ENCODE measurements at places on chromosomes 6 and 20.

DNA sequence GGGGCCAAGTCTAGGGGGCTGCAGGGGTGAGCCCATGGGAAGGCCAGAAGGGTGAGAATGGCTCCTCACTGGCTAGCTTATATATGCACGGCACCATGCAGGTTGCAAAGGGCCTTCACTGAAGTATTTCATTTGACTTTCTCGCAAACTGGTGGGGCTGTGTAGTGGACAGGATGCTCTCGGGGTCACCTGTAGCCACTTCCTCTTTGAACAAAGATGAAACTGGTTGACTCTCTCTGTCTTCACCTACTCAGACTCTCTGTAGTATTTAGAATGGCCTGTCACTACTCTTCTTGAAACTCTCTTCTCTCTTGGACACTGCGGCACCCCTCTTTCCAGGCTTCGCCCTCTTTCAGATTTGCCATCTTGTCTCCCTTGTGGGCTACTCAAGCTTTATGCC is 560.5 kb downstream of the PKHD1 start:
- DNase-seq: no peak

DNA sequence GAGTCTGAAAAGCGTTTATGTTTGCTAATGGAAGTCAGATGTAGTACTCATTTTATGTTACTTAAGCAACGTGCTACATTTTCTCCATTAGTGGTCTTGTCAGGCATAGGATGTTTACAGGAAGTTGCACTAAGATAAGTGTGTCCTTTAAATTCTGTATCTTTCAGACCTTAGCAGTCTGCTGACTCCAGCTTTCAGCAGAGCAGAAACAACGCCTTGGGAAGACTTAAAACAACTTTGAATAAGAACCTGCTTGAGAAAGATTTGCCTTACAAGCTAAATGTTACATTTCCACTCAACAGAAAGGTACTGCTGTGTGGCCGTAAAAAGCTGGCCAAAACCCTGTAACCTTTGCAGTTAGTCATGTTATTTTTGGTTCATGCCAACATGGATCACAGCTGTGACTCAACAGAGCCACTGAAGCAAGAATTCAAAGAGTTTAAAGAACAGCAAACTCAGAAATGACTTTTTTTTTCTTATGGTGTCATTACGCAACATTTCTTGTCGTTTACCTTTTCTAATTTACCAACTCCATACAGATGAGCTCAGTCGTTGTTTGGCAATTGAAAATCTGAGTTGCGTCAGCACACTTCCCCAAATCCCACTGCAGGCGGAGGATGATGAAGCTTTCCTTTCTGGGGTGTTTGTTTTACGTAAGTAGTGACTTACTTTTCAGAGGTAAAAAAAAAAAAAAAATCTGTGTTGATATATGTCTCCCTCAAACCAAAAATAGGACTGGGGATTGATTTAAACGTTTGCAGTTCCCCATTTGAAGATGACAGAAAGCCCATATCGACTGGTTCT is 27.9 kb upstream of the BMP6 start:
- DNase-seq: no peak

DNA sequence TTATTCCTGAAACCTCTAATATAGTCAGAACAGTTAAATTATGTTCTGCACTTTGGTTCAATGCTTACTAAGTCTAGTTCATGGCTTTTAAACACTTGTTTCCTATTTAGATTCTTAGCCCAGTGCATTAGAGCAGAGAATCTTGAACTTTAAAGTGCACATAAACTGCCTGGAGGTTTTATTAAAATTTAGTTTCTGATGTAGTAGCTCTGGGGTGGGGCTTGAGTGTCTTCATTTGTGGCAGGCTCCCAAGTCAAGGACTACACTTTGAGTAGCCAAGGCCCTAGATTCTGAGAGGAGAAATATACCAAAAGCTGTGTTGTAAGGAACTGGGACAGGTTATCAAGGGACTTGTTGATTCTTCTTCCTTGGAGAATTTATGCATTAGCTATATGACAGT is 1604.2 kb downstream of the KHDRBS2 start:
- DNase-seq: no peak

- DNase-seq: no peak
These were observed 14.8 kb downstream of the MARCKS start for GRCh38 chr6:113871975-113872374.

GRCh38 chr6:128271011-128271410 is 249.4 kb downstream of the PTPRK start:
- DNase-seq: no peak

GRCh38 chr6:130473886-130474285 is 108.1 kb downstream of the TMEM200A start:
- DNase-seq: peak; percentile 9

DNA sequence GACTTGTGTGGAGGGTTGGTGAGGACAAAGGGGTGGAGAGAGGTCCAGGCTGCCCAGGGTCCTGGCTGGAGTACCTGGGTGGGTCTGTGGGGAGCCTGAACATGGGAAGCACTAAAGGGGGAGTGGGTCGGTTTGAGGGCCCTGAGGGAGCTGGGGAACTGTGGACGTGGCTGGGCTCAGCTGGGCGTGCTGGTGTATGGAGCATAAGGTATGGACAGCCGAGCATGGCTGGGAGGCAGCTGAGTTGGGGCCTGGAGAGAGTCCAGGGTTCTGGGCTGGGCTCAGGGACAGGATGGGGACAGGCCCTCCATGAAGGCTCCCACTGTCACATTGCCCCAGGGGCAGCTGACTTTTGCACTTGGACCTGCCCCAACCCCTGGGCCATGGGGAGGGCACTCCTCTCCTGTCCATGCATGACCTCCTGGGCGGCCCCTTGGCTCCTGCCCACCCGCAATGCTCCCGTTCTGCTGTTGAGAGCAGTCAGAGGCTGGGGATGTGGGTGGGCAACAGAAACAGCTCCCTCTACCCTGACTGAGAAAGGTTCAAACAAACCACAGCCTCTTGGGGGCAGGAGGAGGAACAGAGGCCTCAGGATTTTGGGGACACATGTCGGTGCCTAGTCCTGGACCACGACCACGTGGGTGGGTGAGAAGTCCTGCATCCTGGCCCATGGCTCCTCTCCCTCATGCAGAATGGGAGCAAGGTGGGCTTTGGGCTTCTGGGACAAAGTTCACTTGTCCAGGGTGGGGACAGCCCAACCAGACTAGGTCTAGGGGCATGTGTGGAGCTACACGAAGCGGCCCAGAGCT is 4.5 kb downstream of the C20orf204 start:
- no peak for DNase-seq

DNA sequence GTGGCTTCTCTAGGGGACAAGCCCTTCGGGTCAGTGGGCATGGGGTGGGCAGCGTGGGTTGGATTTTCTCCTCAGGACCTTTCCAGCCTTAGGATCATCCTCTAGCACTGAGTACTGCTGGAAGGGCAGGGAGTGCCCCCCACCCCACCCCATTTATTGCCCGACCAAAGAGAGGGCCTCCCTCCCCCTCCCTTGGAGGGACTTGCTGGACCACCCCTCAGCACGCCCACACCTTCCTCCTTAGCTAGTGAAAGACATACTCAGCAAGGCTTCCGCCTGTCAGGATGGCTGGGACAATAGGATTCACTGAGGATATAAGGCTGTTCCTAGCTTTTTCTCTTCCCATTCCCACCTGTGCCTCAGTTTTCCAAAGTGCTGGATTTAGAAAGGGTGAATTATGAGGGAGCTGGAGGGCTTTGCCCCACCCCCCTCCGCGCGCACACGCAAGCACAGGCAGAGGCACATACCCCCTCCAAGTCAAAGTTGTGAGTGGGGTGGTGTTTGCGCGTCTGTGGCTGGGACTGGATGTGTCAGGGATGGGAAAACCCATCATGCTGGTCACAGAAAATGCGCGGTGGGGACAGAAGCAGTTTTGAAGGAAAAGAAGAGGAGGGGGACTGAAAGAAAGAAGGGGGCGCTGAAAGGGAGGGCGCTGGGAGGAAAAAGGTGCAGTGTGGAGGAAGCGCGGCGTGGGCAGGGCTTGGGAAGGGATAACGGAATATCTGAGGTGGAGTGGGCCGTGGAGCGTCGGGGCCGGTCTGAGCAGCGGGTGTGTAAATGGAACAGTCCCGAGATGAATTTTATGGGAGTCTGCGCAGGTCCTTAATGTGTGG is 693 bp upstream of the SLC29A1 start:
- no peak for DNase-seq

GRCh38 chr6:22764496-22764895 is 195.1 kb downstream of the HDGFL1 start:
- no peak for DNase-seq

- no peak for DNase-seq
These were observed 48.6 kb downstream of the FOXO3 start for GRCh38 chr6:108609276-108609769.

GRCh38 chr6:125753218-125753936 is 3.9 kb downstream of the HEY2 start:
- DNase-seq: no peak

GRCh38 chr6:43146709-43147688 is 24.1 kb upstream of the SRF start:
- no peak for DNase-seq

DNA sequence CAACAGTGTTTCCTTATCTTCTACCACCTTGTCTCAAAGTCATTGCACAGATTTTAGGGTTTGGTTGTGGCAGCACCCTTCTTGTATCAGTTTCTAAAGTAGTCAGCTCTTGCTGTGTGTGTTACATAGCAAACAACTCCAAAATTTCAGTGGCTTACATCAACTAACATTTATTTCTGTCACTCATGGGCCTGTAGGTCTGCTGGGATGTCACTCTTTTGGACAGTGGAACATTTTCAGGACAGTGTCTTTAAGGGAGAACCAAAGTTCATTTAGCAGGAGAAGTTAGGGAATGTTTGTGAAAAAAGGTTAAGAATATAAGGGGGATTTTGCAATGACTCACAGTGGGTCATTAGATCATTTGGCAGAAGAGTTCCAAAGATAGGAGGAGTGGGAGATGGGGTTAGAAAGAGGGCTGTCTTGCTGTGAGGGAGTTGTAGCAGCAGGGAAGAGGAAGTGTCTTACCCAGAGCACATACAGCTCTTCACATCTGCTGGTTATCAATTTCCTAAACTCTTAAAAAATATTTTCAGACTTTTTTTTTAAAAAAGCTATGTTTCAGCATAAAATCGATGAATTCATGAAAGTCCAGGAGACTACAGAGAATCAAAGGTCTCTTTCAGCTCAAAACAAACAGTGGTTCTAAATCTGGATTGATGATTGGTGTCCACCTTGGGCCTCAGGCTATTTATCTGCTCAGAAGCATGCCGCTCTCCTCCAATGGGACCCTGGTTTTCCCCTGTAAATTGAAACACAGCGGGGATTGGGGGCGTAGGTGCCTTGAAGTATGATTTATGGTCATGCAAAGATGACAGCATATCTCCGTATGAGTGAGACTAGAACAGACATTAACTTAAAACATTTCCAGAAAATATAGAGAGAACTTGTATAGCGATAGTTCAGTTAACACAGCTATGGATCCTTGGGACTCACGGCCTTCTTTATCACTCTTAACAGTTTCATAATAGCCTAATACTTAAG is 117.3 kb downstream of the B3GAT2 start:
- no peak for DNase-seq

GRCh38 chr6:111971866-111972532 is 81.9 kb upstream of the CCN6 start:
- no peak for DNase-seq

GRCh38 chr6:40634429-40634828 is 47.3 kb upstream of the LRFN2 start:
- no peak for DNase-seq

DNA sequence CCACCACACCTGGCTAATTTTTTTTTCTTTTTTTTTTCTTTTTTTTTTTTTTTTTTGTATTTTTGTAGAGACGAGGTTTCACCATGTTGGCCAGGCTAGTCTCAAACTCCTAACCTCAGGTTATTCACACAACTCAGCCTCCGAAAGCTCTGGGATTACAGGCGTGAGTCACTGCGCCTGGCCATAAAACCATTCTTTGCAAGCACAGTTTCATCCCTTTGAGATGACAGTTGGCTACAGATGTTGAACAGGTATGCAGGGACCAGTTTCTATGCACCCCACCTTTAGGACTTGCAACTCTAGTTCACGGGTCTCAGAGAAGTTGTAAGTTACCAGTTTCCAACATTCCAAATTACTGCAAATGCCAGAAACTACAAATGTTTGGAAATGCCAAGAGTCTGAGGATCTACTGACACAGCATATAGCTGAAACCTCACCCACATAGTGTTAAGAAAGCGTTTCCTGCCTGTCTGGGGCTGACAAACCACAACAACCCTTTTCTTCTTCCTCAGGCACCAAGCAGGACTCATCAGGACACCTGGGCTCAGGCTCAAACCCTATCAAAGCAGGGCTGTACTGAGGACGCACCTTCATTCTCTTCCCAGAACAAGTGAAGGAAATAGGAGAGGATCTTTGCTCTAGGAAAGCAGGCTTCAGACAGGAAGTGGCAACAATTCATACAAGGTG is 22.9 kb downstream of the ARHGAP18 start:
- peak; percentile 49 for DNase-seq

GRCh38 chr6:125310994-125311649 is 9.4 kb upstream of the HDDC2 start:
- no peak for DNase-seq

DNA sequence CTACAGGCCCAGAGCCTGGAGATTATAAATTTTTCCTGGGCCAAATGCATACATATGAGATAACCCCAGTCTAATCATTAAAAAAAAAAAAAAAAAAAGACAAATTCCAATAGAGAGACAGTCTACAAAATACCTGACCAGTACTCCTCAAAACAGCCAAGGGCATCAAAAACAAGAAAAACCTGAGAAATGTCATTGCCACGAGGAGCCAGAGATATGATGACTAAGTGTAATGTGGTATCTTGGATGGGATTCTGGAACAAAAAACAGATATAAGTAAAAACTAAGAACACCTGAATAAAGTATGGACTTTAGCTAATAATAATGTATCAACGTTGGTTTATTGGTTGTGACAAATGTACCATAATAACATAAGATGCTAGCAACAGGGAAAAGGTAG is 24.9 kb downstream of the UBE2V1 start:
- no peak for DNase-seq

DNA sequence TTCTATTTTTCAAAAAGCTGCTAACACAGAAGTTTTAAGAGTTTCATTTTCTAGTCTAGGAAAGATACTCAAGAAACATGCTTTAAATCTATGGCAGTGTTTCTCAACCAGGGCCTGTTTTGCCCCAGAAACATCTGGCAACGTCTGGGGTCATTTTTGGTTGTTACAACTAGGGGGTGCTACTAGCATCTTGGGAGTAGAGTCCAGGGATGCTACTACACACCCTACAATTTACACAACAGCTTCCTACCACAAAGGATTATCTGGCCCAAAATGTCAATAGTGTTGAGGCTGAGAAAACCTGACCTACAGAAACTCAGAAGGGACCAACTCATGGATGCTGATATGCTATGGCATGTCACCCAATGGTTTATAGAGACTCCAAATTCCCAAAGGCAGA is 24.4 kb downstream of the SERAC1 start:
- DNase-seq: no peak
